ENCODE measurements at places on chromosomes 4 and X.

GRCh38 chr4:150367326-150367725 lies 214.6 kb upstream of the MAB21L2 start:
- DNase-seq, result no peak

- DNase-seq, result no peak
These were observed 87.9 kb downstream of the PDK3 start for GRCh38 chrX:24553011-24553410.

DNA sequence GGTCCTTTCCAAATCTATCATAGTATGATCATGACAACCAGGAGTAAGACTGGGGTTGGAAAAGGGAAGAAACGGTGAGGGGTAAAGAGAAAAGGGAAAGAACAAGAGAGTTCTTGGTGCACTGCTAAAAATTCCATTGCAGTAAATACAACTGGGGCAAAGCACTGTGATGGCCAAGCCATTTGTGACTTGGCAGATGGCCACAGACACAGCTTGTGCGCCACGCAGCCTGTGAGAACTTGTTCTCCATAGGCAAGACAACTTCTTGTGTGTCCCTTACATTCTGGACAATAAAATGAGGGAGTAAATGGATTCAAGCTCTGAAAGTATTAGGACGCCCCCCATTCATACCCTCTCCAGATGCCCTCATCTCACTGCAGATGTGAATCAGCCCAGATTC lies 10.9 kb downstream of the MFAP3L start:
- DNase-seq, result no peak

- DNase-seq, result no peak
These were observed 43.8 kb upstream of the WDR1 start for GRCh38 chr4:10160281-10160856.

GRCh38 chr4:78517050-78517652 lies 34.4 kb upstream of the ANXA3 start:
- no peak for DNase-seq

DNA sequence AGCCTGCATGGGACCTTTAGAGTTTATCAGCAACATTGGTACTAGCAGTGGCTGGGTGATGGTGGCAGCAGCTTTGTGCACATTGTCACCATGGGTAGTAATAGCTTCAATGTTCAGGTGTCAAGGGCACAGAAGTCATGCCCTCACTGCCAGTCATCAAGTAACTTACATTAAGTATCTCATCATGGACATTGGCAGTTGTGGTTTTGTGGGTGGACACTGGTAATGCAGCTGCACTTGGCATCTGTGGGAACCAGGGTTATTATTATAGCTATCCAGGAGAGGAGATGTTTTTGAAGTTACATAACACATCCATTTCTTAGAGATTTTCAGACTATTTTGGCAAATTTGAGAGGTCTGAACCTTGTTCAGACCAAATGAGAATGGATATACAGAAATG lies 243.2 kb upstream of the NOCT start:
- DNase-seq, result no peak

- DNase-seq, result no peak
These were observed 18.5 kb downstream of the CPZ start for GRCh38 chr4:8610858-8611616.

- no peak for DNase-seq
These were observed 226.9 kb upstream of the MID1 start for GRCh38 chrX:10847333-10847732.

DNA sequence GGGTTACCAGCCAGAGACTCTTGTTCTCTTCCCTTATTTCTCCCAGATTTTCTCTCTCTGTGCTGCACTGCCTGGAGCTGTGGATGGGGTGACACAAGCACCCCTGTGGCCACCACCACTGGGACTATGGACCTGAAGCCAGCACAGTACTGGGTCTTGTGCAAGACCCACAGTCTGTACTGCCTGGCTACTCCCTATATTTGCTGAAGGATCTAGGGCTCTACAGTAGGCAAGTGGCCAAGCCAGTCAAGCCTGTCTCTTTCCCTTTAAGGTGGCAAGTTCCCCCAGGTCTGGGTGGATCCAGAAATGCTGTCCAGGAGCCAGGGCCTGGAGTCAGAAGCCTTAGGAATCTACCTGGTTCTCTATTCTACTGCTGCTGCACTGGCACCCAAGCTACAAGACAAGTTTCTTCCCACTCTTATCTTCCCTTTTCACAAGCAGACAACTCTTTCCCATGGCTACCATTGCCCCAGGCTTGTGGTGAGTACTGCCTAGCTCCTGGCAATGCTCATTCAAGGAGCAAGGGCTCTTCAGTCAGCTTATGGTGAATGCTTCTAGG lies 28.4 kb upstream of the CT47A1 start:
- DNase-seq, result no peak

- DNase-seq, result peak; percentile 8
These were observed 1.5 kb upstream of the NR3C2 start for GRCh38 chr4:148443512-148444295.

GRCh38 chr4:56640621-56641493 lies 40.2 kb downstream of the HOPX start:
- no peak for DNase-seq

DNA sequence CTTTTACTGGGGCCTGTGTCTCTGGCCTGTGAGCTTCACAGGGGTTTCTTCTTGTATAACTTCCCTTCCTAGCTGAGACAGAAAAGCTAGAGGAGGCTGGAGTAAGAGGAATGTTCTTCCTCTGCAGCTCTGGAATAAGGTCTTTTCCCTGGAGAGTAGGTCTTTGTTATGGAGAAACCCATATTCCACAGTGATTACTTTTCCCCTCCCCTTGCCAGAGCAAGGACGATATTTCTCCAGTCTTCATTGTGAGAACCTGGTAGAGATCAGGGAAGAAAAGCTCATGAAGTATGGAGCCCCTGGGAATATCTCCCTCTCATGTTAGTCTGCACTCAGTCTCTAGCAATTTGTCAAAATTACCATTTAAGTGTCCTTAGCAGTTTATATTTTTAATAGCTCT lies 18.7 kb upstream of the GLRB start:
- no peak for DNase-seq

Data from germinal center (tissue), 1 donor.